ENCODE measurements at places on chromosomes 3 and 15. TPM values are rescaled to one million over a fixed set of nuclear protein-coding genes. Genes with fewer than 3 reads are reported as not detected.

GOLGA8Q gene
- 0.74 TPM for total RNA-seq

SNTN gene
- not detected for total RNA-seq

FAM43A gene
- 18.0 TPM for total RNA-seq

FSTL1 gene
- total RNA-seq, result 243 TPM

LOXL1 gene
- total RNA-seq, result 31.9 TPM

GRCh38 chr3:82561784-82562183 is 800.3 kb upstream of the GBE1 start:
- no peaks in the 10 kb centered on the region for H3K36me3 ChIP-seq
- no peaks in the 10 kb centered on the region for H3K27me3 ChIP-seq
- DNase-seq, result no peak

- no peak overlapping the region for H3K4me3 ChIP-seq
- H3K27me3 ChIP-seq, result no peaks in the 10 kb centered on the region
- H3K36me3 ChIP-seq, result no peaks in the 10 kb centered on the region
- H3K4me1 ChIP-seq, result peaks cover 6% of the 10 kb centered on the region
- no peak overlapping the region for H3K27ac ChIP-seq
These were observed 191.9 kb downstream of the STT3B start for GRCh38 chr3:31724651-31725050.

DNA sequence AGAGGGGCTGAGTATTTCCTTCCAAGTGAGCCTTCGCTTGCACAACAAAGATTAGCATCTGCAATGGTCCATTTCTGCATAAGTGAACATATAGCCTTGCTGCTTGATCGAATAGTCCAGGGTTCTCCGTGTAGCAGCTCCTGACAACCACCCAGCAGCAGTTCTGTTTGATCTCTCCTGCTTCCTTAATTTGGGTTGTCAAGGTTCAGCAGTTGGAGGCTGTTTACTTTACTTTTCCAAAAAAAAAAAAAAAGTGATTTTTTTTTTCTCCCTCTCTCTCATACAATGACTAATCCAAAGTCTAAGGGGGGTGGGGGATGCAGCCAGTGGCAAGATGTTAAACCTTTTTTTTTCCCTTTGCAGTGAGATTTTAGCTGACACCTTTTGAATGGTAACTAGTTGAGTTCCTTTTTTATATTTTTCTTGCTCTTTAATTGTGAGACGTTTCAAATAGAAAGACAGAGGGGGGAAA is 3.6 kb downstream of the FOXP1 start:
- H3K4me3 ChIP-seq, result peak overlapping the region; percentile 88
- H3K27me3 ChIP-seq, result no peaks in the 10 kb centered on the region
- no peaks in the 10 kb centered on the region for H3K36me3 ChIP-seq
- H3K27ac ChIP-seq, result peak overlapping the region; percentile 99

DNA sequence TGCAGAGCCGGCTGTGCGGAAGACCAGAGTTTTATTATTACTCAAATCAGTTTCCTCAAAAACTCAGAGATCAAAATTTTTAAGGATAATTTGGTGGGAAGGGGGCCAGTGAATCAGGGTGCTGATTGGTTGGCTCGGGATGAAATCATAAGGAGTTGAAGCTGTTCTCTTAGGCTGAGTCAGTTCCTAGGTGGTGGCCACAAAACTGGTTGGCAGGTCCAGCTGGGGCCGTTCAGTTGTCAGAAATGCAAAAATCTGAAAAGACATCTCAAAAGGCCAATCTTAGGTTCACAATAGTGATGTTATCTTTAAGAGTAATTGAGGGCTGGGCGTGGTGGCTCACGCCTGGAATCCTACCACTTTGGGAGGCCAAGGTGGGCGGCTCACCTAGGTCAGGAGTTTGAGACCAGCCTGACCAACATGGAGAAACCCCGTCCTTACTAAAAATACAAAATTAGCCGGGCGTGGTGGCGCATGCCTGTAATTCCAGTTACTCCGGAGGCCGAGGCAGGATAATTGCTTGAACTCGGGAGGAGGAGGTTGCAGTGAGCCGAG is 2.3 kb upstream of the ZNF589 start:
- H3K27me3 ChIP-seq, result no peaks in the 10 kb centered on the region
- DNase-seq, result no peak
- no peak overlapping the region for H3K27ac ChIP-seq
- H3K4me1 ChIP-seq, result peaks cover 24% of the 10 kb centered on the region
- no peak overlapping the region for H3K4me3 ChIP-seq

- H3K4me1 ChIP-seq, result peaks cover 47% of the 10 kb centered on the region
- H3K27me3 ChIP-seq, result no peaks in the 10 kb centered on the region
- peaks cover 21% of the 10 kb centered on the region for H3K36me3 ChIP-seq
- H3K4me3 ChIP-seq, result peak overlapping the region; percentile 83
These were observed 1.0 kb downstream of the KLHL18 start for GRCh38 chr3:47283591-47284364.

DNA sequence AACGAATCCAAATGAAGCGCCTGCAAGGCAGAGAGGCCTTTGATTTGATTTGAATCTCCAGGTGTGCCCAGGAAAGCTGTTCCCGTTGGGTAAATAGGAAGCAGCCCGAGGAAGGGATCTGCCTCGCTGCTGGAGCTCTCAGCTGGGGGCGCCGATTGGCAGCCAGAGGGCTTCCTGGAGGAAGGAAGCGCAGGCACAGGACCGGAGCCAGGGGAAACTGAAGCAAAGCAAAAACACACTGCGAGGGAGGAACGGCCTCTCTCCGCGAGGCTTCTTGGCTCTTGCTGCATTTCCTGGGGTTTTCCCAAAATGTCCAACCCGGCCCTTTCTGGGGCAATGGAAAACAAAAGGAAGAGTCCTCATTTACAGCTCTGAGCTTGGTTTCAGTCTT is 80.3 kb downstream of the TMEM266 start:
- DNase-seq, result no peak
- H3K4me3 ChIP-seq, result peak overlapping the region; percentile 40
- no peak overlapping the region for H3K27ac ChIP-seq
- H3K4me1 ChIP-seq, result peaks cover 15% of the 10 kb centered on the region

GRCh38 chr15:74045184-74045583 is 37.2 kb downstream of the GOLGA6A start:
- peak overlapping the region; percentile 77 for H3K27ac ChIP-seq
- H3K27me3 ChIP-seq, result no peaks in the 10 kb centered on the region
- no peak overlapping the region for H3K4me3 ChIP-seq

DNA sequence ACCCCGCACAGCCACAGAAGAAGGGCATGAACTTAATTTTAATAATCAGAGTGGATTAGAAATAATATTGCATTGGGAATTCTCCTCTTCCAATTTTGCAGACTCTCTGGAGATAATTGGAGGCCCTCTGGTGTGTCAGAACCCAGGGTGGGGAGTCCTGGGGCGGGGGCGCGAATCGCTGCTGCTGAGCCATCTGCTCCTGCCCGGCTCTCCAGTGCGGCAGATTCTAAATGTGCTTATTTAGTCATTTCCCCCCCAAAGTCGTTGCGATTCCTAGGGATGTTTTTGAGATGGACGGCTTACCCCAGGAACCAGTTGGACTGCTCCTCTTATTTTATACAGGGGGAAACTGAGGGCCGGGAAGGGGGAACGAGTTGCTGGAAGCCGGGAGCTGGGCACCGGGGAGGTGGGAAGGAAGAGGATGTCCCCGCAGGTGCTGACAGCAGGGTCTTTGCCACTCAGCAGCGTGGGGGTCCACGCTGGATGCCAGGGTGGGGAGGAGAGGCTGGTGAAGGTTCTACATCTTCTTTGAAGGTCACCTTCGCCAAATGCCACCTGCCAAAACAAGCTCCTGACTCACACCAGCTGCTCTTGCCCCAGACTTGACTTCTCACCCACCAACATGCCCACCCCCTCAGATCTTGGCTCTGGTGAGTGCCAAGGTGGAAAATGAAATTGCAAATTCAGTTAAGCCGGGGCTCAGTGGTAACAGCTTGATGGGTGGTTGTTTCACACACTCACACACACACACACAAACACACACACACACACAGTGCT is 91.3 kb upstream of the PRR23E start:
- H3K36me3 ChIP-seq, result no peaks in the 10 kb centered on the region
- no peak overlapping the region for H3K4me3 ChIP-seq
- H3K4me1 ChIP-seq, result no peaks in the 10 kb centered on the region
- peaks cover 34% of the 10 kb centered on the region for H3K27me3 ChIP-seq
